GM20000 (cell line): ENCODE measurements at places on chromosomes 3 and 15.
A peak's percentile ranks its signal among the peaks of the same experiment; 100 is the strongest.

GRCh38 chr3:172560026-172560425 lies 36.8 kb upstream of the TNFSF10 start:
- no peak for DNase-seq

DNA sequence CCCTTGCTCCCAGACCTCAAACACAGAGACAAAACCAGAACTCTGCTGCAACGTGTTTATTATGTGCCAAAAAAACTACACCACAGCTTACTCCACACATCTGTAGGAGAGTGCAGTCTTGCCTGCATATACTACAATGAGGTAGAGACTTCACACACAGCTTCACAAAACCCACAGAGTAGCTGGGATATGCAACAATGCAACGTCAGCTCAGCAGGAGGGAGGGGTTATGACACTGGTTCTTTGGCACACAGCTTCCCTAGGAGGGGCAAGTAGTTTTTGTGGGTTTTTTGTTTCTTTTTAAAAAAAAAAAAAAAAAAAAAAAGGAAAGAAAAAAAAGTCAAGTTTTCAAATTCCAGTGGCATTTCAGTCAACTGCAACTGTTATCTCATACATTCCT lies 2.9 kb upstream of the RPS17 start:
- no peak for DNase-seq

GRCh38 chr3:31185062-31185357 lies 290.5 kb upstream of the GADL1 start:
- DNase-seq, result no peak

- DNase-seq, result no peak
Measured at GRCh38 chr15:91965501-91966193, 112.1 kb downstream of the SLCO3A1 start.

DNA sequence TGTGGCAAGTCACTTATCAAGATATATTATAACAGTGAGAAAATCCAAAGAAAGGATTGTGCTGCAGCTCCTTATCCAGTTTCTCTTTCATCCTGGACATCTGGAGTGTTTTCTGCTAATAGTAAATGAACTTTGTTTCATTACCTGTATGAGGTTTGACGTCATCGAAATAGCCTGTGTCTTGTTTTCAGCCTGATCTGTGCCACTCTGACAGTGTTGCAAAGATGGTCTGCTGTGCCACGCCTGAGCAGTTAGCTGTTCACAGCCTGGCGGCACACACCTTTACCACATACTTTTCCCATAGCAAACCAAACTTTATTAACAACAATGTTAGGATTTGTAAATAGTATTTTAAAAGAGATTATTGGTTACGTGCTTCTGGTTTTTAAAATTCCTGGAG lies 34.0 kb downstream of the YEATS2 start:
- no peak for DNase-seq

DNA sequence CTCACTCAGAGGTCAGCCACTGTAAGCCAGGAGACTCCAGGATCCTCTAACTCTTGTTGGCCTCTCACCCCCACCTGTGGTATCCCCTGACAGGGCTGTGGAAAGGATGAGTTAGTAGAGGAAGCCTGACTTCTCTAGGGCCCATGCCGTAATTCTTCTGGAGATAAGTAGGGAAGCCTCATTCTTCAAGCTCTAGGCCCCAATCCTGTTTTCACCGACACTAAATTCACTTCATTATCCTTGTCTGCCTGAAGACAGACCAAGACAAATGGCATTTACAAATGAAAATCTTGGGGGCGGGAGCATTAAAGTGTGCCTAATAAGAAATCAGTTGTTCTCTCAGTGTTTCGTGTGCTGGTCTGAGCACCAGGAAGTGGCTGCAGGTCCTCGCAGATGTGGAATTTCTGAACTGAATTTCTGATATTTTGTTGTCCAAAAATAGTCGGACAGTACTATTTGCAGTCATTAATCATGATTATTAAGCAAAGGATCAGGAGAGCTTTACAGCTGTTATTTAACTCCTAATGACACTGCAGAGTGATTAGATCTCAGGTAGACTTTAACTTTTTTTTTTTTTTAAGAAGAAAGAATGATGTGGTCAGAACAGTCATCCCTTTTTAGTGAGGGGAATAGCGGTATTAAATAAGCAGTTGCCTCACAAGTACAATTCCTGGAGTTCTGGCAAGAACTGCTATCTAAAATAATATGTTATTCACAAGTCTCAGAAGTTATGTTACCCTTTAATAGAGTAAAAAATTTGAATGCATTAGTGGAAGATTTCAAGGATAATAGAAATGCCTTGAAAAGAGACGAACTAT lies 58.4 kb downstream of the RBMS3 start:
- no peak for DNase-seq

DNA sequence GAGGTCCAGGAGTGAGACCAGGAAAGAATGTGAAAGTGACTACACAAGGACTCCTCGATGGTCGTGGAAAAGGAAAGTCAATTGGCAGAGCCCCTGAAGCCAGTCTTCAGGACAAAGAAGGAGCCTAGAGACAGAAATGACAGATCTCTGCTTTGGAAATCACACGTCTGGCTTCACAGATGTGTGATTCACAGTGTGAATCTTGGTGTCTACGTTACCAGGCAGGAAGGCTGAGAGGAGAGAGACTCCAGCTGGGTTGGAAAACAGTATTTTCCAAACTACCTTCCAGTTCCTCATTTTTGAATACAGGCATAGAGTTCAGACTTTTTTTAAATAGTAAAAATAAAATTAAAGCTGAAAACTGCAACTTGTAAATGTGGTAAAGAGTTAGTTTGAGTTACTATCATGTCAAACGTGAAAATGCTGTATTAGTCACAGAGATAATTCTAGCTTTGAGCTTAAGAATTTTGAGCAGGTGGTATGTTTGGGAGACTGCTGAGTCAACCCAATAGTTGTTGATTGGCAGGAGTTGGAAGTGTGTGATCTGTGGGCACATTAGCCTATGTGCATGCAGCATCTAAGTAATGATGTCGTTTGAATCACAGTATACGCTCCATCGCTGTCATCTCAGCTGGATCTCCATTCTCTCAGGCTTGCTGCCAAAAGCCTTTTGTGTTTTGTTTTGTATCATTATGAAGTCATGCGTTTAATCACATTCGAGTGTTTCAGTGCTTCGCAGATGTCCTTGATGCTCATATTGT lies 6.0 kb downstream of the CCR2 start:
- DNase-seq, result no peak

GRCh38 chr3:78322780-78323179 lies 1282.9 kb downstream of the ROBO2 start:
- DNase-seq, result no peak

DNA sequence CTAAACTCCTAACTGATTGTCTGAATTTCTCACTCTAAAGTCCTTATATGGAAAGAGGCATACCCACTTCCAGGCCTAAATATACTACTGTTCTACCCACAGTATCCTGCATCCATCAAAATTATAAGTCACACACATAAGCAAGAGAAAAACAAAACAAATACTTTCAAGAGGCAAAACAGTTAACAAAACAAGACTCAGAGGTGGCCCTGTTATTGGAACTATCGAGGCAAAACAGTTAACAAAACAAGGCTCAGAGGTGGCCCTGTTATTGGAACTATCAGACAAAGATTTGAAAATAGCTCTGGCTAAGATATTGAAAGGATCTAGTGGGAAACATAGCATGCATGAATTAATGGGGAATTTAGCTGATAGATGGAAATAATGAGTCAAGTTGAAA lies 224.2 kb upstream of the CGNL1 start:
- no peak for DNase-seq

DNA sequence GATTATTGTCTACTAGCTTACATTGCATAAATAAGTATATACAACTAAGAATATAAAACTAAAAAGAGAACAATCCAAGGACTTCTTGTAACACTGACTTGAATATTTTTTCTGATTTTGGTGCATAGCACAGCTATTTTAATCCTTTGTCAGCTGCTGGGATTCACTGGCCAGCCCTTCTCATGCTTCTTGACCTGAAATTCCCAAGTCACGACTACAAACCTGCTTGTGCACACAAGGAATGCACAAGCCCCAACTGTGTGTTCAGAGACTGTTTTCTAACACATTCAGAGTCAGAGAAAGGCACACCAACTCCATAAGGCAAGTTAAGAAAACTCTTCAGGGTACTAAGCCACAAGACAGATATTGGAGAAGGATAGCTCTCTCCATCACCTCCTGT lies 80.9 kb downstream of the TNIK start:
- no peak for DNase-seq

- no peak for DNase-seq
Measured at GRCh38 chr3:50475348-50475747, 28.1 kb downstream of the CACNA2D2 start.

DNA sequence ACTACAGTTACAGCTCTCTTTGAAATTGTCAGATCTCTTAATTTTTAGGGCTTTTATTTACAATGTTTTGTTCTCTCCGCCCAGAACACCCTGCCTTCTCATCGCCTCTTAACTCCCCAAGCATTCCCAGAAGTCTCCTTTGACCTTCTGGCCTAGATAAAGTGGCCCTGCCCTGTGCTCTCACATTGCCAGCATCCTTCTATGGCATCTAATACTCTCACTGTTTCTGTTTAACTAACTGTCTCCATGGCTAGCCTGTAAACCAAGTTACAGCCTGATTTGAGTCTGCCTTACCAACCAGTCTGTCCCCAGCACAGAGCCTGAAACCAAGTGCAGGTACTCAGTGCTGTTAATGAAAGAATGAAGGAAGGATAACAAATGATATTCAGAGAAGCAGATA lies 19.9 kb downstream of the COL8A1 start:
- DNase-seq, result no peak

- DNase-seq, result no peak
Measured at GRCh38 chr3:12413721-12414255, 70.5 kb upstream of the TSEN2 start.

DNA sequence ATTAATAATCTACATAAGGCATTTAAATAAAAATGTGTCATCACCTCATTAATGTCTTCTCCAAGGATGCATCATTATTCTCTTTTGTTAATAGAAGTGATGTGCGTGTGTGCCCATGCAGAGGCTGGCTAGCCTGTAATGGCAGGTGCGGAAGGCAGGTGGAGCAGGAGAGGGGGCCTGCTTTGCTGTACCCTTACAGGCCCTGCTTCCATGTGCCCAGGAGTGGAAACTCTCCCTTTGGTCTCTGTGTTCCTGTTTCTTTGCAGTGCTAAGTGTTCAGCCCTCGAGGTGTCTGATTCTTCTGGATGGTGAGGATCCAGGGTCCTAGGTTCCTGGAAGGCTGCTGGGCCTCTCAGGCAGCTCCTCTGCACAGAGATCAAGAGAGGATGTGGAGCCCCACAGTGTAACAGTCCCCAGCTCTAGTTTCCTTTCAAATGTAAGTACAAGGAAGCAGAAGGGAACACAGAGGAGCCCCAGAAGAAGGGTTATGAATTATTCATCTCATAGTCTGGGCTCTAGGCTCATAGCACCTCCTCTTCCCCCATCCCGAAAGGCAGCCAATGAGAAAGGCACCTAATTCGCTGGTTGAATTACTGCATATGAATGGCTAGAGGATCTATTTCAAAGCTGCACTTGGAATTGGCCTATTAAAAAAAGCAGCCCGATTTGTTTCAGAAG lies 39.2 kb upstream of the AGBL1 start:
- no peak for DNase-seq

GRCh38 chr3:82224661-82225060 lies 463.2 kb upstream of the GBE1 start:
- no peak for DNase-seq

DNA sequence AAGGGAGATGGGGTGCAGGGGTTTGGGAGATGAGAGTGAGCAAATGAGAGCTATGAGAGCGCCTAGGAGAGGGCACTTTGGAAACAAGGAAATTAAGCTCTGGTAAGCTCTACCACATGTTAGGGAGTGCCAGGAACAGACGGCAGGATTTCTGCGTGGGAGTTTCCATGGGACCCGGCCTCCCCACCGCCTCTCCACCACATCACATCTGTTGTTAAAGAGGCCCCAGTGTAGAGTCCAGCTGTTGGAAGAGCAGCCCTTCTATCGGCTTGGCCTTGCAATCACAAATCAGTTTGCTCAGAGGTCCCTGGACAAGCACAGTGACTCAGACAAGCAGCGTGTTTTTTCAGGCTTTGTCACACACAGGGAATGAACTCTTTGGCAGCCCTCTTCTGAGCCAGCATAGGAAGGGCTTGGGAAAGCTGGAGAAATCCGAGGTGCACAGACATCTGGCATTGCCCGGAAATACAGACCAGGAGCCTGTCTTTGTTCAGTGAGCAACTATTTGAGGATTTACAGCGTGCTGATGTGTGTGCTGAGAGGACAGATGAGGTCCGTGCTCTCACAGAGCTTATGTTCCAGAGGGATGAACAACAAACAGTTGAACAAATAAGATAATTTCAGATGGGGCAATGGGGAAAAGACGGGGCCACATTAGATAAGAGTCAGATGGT lies 370.6 kb upstream of the PROK2 start:
- no peak for DNase-seq

- DNase-seq, result no peak
Measured at GRCh38 chr15:62141643-62142588, 23.2 kb downstream of the C2CD4B start.

DNA sequence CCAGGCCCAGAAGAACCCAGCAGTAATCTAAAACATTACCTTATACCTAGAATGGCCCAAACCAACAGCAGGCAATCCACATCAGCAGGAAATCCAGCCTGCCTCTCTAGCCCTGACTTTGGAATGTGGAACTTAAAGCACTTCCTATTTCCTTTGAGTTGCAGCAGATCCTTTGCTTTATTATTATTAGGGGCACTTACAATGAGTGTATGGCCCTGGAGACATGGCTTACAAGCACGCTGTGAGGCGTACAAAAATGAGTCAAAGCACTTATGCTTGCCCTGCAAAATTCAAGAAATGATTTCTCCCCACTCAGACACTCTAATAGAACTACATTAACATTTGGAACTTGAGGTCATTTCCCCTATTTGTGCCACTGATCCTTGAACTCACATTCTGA lies 9.5 kb upstream of the KNSTRN start:
- no peak for DNase-seq

- no peak for DNase-seq
Measured at GRCh38 chr15:57582090-57582489, 9.6 kb upstream of the MYZAP start.

DNA sequence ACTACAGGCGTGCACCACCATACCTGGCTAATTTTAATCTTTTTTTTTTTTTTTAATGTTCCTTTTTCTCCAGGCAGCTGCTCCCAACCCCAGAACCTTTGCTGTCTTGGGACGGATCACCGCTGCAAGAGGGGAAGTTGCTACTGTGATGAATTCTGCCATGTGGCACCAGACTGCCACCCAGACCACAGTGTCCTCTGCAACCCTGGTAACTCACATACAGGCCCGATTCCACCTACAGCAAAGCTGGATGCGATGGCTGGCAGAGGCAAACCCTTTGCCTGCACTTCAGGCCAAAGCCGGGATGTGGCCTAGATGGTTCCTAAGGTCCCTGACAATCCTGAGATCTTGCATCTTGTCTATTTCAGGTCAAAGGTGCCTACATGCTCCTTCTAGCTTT lies 12.7 kb upstream of the MUC20 start:
- DNase-seq, result peak; percentile 2

- DNase-seq, result no peak
Measured at GRCh38 chr3:65807225-65807624, 231.5 kb downstream of the MAGI1 start.

- DNase-seq, result no peak
Measured at GRCh38 chr3:87077355-87077754, 86.4 kb upstream of the VGLL3 start.

- DNase-seq, result no peak
Measured at GRCh38 chr3:105364128-105364527, 2.6 kb upstream of the ALCAM start.
